ENCODE measurements at places on chromosomes 2 and 18.
A peak's percentile ranks its signal among the peaks of the same experiment; 100 is the strongest.

DNA sequence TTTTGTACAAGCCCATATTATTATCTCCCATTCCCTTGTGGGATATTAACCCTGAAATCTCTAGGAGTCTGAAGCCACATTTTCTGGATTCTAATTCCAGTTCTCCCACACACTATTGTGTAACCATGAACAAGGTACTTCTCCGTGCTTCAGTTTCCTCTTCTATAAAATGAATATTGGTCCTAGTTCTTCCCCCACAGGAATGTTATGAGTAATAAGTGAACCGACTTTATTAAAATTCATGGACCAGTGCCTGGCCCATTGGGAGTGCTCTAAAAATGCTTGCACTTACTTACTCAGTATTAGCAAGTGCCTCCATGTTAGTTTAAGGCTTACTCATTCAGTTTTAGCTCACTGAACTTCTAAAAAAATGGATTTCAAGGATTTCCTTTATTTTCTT lies 1.4 kb upstream of the ACMSD start:
- no peak for DNase-seq

- peak; percentile 24 for DNase-seq
These were observed 13.7 kb downstream of the HS6ST1 start for GRCh38 chr2:128304715-128305554.

GRCh38 chr18:8554354-8554753 lies 54.9 kb upstream of the RAB12 start:
- no peak for DNase-seq

GRCh38 chr2:68741805-68742306 lies 7.2 kb downstream of the ARHGAP25 start:
- DNase-seq: no peak

DNA sequence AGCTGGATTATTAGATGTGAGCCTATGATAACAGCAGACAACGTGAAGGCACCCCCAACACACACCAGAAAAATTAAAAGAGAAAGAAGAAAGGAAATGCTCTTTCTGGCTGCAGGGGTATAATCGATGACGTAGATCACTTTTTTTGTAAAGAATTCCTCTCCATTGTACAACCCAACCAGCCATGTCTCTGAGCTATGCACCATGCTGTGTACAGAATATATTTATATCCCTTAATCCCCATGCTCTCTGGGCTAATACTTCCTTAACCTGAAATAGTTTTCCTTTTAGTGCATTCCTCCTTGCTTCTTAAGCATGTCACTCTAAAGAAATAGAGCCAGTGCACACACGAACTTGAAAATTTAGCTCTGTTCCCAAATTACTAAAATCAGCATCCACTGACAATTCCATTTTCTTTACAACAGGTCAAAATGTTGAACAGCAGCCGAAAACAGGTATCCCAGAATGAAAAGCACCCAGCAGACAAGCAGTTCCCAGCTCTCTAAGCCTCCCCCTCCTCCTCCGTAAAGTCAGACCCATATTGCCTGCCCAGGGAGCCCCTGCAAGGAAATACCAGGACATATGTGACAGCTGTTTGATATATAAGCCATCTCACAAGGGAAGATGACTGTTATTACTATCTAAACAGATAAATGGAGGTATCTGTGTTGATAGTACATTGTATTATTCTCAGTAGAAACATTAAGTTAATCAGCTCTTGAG lies 247.4 kb upstream of the RAB6C start:
- DNase-seq: no peak

DNA sequence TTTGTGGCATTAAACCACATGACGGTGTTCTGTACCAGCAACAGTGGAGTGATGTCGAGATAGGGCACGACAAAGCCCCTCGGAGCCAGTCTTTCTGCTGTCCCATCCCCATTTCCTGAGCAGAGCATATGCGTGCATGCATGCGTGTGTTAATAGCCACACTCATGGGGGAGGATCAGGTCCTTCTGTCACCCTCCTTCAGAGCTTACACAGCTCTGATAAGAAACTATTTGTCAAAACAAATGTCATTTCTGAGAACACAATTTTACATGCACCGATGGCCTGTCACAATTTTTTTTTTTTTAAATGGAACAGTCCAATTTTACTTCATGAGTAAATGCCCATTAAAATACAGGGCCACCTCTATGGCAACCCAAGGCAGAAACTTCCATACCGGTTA lies 95.9 kb upstream of the ZBTB14 start:
- no peak for DNase-seq

- no peak for DNase-seq
These were observed 97.1 kb downstream of the NOL10 start for GRCh38 chr2:10592652-10593051.

GRCh38 chr2:124301915-124302314 lies 276.8 kb downstream of the CNTNAP5 start:
- DNase-seq: no peak

- DNase-seq: no peak
These were observed 45.8 kb upstream of the PDK1 start for GRCh38 chr2:172510088-172510487.

DNA sequence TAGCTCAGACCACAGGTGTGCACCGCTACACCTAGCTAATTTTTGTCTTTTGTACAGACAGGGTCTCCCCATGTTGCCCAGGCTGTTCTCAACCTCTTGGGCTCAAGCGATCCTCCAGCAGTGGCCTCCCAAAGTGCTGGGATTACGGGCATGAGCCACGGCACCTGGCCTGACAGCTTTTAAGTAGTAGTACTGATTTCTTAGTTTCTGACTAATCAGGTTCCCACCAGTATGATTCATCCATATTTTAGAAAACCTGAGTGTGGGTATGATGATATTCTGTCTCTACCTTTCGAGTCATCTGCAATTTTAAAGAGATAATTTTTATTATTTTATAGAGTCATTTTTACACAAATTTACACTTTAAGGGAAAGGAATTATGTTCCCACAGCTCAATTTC lies 46.4 kb upstream of the GULP1 start:
- DNase-seq: no peak

DNA sequence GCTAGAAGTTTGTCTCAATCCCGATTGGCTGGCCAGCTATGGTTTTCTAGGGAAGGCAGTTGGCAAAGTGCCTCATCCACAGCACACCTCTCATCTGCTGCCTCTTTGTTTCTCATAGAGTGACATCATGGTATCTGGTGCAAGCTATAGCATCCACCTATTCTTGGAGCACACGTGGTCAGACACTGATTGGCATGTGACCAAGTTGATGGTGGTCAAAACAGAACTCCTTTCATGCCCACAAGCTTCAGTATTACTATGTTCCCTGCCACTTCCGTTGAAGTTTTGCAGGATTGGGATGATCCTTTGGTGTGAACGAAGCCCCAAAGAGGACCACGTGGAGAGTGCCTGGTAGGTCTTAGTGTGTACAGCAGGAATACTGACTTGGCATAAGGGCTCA lies 28.8 kb downstream of the TTC32 start:
- DNase-seq: no peak

All from NCI-H1436 treated with DMSO at 0.1 percent for 48 hours (cell line).